ENCODE measurements at places on chromosomes 11 and 22.

- no peak for DNase-seq
These were observed 115.6 kb downstream of the PTPRJ start for GRCh38 chr11:48095779-48096470.

- no peak for DNase-seq
These were observed 511.1 kb downstream of the SOX6 start for GRCh38 chr11:15845261-15845660.

DNA sequence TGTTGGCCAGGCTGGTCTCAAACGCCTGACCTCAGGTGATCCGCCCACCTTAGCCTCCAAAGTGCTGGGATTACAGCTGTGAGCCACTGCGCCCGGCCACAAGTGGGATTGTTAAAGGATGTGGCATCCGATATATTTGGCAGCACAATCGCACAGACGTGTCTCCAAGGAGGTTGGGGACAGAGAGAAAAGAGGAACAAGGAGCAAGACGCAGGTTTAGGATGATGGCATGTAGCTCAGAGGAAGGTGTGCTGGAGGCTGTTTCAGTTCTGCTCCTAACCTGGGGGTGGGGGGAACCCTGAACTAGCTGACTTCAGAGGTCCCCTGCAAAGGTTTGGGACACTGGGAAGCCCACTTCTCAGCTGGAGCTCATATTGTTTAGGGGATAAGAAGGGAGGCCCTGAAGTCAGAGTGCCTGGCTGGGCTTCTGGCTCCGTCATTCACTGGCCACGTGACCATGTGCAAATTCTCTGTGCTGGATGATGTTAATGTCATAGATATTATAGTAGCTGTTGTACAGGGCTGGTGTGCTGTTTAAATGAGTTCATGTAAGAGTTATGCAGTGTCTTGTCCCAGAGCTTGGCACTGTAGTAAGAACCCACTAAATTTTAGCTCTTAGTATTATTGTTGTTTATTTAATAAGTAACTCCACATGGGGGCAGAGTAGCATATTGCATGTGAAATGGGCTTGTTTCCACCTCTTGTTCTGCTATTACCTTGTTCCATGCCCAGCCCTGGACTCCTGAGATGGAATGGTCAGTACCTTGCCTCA lies 129.7 kb downstream of the ST3GAL4 start:
- DNase-seq = no peak

DNA sequence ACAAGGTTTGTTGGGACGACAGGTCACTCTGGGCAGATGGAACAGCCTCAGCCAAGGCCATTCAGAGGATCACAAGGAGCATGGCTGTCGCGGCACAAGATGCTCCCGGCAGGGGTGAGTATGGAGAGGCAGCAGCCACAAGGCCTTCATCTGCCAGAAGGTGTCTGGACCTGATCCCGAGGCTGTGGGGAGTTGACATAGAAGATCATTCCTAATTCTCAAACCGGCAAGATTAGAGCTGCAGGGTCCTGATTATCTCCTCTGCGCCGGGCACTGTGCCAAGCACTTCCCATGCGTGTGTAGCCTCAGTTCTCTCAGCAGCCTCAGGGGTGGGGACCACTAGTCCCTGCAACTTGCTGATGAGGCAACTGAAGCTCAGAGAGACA lies 32.3 kb upstream of the RFPL3 start:
- no peak for DNase-seq

DNA sequence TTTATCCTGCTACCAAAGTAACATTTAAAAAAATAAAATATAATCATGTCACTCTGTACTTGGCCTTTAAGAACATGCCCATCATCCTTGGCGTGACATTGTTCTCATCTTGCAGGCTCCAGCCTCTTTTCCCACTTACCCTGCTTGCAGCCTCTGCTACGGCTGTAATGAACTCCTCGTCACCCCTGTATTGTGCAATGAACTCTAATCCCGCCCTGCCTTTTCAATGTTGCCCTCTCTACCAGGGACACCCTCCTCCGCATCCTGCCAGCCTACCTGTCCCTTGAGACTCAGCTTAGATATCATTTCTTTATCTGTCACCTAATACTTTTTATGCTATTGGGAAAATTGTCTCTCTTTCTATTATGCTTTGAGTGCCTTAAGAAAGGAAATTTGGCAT lies 12.6 kb upstream of the MMP20 start:
- DNase-seq = no peak

DNA sequence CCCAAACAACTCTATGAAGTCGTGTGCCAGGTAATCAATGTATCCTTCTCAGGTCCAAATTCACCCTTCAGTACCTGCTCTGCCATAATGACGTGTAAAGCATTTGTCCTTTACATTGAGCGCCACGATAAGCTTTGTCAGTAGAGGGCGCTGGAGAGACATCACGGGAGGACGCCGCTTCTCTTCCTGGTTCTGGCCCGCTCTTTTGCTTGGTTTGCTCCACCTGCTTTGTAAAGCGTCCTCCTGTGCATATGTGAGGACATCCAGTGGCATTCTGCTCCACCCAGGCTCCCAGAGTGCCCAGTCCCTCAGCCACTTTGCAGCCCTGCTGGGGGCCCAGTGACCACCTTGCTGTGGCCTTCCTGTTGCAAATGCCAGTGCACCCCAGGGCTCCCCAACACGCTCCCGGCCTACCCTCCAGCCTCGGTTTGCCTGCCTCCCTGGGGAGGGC lies 61.1 kb downstream of the WT1 start:
- DNase-seq = no peak

DNA sequence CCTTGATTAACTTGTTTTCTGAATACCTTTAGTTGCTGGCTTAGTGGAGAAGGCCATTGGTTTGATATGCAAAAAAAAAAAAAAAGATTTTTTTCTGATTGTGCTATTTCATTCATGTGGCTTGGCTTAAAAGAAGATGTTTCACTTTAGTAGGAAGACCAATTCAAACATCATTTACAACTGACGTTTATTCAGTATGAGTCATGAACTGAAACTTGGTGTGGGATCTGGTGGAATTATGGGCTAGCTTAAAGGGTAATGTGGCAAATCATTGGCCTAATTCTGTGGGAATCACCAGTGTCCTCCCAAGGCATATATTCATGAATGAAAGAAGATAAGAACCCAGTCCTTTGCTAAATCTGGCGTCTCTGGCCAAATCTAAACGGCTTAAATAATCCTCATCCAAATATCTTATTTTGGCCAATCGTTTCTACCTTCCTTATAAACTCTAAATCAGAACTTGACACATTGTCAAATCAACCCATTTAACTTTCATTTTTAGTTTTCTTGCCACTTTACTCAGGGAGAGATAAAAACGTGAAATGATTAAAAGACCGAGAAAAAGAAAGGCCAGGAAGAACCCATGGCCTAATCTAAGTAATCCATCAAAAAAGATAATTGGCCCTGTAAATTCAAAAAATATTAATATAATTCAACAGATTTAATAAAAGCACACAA lies 77.0 kb downstream of the DDIAS start:
- DNase-seq = no peak

DNA sequence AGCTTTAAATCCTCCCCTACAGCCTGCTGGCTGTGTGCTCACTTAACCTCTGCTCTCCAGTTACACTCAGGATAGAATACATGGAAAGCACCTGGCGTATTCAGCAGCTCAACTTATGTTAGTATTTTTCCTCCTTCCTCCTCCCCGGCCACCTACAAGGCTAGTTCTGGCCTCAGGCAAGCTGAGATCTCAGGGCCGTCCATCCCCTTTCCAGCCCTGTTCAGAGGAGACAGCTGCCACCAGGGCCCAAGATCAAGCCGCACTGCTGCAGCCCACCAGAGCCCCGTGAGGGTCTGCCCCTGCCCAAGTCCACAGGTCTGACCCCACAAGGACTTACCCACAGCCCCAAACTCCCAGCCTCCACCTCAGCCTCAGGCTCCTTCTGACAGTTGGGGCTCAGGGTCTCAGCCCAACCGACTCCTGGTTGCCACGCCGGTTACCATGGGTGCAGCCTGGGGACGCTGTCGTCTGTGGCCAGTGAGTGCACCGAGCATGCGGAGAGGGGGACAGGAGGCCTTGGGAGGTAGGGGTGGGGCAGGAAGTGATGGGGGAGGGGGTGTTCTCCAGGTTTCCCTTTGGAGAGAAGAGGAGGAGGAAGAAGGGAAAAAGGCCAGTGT lies at the start of gene C11orf16:
Gene C11orf16 (minus strand): TSS at position 384 of the 617 bp plus-strand sequence. CDS start 639 bp downstream, outside the sequence.
- DNase-seq = no peak

- DNase-seq = no peak
These were observed 100.7 kb upstream of the ANO3 start for GRCh38 chr11:26231252-26231661.

- DNase-seq = no peak
These were observed 162.9 kb upstream of the ZBED5 start for GRCh38 chr11:11020747-11021149.

- no peak for DNase-seq
These were observed 8.8 kb upstream of the EMSY start for GRCh38 chr11:76436020-76436419.

- DNase-seq = no peak
These were observed 1458.6 kb upstream of the TENM4 start for GRCh38 chr11:80899381-80899780.

GRCh38 chr22:44870021-44870420 lies 117.6 kb downstream of the ARHGAP8 start:
- no peak for DNase-seq

GRCh38 chr11:59266491-59266890 lies 53.8 kb upstream of the MPEG1 start:
- no peak for DNase-seq

DNA sequence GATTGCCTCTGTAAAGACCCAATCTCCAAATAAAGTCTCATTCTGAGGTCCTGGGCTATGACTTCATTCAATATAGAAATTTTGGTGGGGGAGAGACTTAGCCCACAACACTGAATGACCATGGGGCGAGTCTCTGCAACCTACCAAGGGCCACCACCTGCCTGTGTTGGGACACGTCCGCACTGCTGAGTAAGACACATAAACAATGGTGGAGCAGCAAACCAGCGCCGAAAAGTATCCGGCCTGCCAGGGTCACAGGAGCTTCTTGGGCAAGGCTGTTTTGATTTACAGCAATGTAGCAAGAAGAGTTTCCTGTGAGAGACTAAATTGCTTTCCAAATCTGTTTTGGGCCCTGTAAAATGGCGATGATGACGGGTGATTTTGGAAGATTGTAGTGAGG lies 122.3 kb downstream of the SHANK2 start:
- no peak for DNase-seq

DNA sequence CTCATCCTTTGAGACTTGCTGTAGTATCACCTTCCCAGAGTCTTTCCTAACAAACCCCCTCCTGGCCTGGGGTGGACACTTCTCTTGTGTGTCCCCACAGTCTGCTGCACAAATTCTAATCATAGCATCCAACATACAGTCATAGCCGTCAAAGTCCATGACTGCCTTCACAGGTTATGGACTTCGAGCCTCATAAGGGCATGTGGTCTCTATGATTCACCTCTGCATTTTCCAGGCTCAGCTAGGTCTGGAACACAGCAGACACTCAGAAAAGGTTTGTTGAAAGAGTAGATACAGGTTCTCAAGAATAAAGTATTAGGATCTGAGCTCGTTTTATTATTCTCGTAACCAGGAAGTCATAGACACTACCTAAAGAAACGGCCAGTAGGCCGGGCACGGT lies 13.2 kb upstream of the SCUBE2 start:
- no peak for DNase-seq

DNA sequence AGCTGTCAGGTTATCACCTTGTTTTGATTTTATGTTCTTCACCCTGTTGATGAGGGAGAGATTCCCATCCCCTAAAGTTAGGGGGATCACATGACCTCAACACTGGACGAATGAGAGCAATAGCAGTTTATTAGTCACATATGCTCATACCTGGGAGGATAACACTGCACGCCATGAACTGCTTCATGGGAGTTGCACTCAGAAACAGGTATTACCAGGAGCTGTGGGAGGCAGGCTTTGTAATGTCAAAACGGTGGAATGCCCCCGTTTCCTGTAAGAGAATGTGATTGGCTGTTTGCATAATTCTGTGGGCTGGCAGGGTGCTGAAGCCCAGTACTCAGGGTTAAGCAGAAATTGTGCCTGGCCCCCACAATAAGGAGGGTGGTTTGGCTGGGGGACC lies 3.2 kb upstream of the THY1 start:
- no peak for DNase-seq

GRCh38 chr11:72278905-72279304 lies 34.9 kb upstream of the PHOX2A start:
- no peak for DNase-seq

GRCh38 chr11:62710001-62710345 lies 2.5 kb downstream of the GNG3 start:
- DNase-seq = peak; percentile 14

- DNase-seq = no peak
These were observed 24.8 kb downstream of the TMPRSS5 start for GRCh38 chr11:113681282-113681681.

DNA sequence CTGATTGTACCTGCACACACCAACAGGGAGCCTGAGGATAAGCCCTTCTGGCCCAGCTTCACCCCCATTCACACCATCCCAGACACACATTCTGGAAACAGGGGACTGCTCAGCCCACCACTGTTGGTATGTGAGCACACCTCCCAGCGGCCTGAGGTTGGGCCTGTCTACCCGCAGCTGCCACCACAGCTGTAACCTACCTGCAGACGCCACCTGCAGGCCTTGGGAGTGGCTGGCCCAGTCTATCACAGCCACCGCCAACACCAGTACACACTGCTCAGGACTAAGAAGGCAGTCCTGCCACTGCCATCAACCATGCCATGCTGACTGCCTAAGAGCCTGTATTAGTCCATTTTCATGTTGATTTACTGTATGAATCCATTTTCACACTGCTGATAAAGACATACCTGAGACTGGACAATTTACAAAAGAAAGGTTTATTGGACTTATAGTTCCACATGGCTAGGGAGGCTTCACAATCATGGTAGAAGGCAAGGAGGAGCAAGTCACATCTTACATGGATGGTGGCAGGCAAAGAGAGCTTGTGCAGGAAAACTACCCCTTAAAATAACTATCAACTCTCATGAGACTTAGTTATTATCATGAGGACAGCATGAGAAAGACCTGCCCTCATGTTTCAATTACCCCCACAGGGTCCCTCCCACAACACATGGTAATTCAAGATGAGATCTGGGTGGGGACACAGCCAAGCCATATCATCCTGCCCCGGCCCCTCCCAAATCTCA lies 30.6 kb downstream of the RSF1 start:
- DNase-seq = no peak

DNA sequence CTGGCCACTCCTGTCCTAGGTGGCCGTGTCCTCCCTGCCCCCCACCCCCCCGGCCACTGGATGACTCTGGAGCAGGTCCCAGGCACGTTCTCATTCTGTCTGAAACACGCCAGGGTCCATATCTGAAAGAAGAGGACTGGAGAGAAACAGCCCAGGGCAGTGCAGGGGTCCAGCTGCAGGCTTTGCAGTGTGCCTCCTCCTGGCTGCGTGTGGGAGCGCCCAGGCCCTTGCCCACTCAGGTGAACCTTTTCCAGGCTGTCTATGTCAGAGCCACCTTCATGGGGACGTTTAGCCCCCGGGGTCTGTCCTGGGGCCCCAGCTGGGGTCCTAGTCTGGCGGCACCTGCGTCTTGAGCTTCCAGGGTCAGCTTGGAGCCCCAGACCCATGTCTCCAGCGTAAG lies 15.6 kb downstream of the GRAMD4 start:
- DNase-seq = no peak
